ENCODE measurements at places on chromosomes 5 and 9.

GRCh38 chr9:72978744-72979143 lies 25.9 kb upstream of the ALDH1A1 start:
- no peak for DNase-seq

GRCh38 chr9:137237759-137238726 lies 3.0 kb upstream of the TUBB4B start:
- peak; percentile 67 for DNase-seq

- DNase-seq: no peak
Measured at GRCh38 chr5:25362799-25363198, 718.0 kb upstream of the CDH10 start.

DNA sequence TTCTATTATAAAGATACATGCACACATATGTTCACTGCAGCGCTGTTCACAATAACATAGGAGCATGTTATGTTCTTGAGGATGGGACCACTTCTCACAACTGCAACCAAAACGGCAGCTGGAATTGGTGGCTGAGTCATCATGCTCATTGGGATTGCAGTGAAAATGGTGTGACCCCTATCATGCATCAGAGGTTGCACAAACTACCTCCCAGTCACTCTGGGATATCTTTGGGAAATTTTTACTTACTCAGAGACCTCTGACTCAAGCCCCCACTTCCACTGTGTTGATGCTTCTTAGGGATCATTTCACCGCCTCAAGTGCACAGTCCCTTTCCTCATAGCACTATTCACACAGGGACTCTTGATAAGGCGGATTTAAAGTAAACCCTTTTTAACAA lies 474.1 kb downstream of the BNC2 start:
- DNase-seq: no peak

DNA sequence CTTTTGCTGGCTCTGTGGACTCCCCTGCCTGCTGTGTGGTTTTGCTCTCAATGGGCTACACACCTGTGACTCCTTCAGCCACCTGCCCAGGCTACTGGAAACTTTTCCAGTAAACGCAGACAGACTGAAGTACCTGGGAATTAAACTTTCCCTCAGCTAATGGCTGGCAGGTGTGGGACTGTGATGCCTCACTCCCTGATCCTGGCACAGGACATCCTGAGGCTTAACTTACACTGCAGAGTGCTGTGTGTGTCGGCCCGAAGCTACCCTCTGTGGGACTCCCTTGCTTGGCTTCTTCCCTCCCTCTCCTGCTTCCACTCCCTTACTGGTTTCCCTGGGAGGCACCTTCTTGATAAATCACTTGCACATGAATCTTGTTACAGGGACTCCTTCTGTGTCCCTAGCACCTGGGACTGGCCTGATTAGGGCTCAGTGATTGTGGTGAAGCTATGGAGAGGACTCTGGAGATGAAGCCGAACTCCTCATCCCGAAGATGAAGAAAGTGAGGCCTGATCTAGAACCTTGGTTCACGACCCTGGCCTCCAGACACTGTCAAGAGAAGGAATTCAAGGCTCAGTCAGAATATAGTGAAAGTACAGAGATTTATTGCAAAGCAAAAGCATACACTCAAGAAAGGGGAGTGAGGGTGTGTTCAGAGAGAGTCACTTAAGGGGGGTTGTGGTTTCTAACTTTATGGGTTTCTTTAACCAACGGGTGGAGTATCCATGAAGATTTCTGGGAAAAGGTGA lies 113.4 kb upstream of the ALDH1B1 start:
- DNase-seq: no peak

- no peak for DNase-seq
Measured at GRCh38 chr9:87063871-87064270, 116.6 kb upstream of the GAS1 start.

DNA sequence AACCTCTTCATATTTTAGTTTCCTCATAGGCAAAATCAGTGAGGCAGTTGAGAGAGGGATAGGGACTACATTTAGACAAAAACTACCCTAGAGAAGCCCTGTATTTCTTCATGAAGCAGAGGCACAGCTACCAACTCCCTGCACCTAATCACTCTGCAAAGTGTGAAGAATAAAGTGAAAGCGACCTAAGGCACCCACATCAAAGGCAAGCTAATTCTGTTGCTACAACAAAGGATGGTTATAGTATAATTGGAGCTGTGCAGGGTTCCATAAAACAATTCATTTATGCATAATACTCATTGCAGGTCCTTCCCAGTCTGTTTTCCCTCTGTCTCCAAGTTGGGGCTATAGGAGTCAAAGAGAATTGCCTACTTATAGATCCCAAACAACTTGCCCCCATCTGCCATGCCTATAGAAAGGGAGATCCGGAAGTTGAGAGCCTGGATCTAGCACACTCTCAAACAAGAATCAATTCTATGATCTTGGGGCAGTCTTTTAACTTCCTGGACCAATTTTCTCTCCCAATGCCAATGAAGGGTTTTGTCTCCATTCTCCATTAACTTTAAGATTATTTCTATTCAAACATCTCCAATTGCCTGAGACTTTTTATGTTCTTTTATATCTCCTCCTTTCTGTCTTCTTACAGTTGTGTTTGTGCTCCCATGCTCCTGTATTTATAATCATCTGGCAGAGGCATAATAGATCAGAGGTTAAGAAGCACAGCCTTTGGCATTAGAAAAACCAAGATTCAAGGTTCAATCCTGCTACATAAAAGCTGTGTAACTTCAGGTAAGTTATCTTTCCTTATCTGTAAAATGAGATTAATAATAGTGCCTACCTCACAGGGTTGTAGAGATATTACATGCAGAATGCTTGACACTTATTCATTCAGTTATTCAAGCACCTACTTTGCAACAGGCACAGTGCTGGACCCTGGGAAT lies 56.0 kb upstream of the PTGER4 start:
- no peak for DNase-seq

- DNase-seq: no peak
Measured at GRCh38 chr5:179054876-179055275, 5.3 kb upstream of the ZNF354C start.

DNA sequence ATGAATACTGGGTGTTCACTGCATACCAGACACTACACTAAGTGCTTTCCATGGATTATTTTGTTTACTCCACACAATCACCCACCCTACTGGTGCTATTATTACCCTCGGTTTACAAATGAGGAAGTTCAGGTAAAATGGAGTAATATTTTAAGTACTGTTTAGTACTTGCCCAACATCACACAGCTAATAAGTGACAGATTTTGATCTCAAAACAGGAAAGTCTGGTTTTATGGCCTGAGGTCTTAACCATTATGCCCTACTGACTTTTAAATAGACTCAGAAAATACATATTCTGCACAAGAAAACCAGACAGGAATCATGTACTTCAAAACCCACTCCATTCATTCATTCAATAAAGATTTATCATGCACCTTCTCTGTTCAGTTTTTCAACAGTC lies 431.0 kb upstream of the TLE4 start:
- no peak for DNase-seq

DNA sequence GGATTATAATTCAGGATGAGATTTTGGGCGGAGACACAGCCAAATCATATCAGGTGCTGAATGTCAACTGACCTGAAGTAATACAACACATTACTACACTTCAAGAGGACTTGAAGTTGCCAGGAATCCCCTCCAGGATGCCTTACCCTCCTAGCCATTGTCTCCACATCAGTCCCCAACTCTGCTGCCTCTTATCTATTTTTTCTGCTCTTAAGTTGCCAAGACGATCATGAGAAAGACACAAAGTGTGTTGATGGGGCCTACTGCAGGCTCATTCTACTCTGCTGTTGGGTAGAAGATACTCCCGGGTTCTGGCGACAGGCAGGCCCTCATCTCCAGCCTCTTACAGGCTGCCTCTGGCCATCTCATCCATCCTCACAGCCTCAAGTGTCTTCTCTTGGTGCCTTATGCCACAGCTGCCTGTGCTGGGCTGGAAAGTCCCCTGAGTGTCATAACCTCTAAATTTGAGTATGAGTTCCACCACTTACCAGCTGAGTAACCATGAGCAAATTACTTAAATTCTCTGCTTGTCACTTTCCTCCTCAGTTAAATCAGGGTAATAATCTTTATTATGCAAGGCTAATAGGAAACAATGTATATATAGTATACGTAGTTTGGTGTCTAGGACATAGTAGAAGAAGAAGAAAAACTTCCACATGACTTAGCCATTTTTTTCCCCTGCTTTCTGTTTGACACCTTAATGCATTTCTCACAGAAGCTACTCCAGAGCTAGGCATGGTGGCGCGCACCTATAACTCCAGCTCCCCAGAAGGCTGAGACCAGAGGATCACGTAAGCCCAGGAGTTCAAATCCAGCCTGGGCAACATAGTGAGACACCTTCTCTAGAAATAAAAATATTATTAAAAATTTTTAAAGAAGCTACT lies 73.0 kb upstream of the SNX2 start:
- DNase-seq: no peak

DNA sequence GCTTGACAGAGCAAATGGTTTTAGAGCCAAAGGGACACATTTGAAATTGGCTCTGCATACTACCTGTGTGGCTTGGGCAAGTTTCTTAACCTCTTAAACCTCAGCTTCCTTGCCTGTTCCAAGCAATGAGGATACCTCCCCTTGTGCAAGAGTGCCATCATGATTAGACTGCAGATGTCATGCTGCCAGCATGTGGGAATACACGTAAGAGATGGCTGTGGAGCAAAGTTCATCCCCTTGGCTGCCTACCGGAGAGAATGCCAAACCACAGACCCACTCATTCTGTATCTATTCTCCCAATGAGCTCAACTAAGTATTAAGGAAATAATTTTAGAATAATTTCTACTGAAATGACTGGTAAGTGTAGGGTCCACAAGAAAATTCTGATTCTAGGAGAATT lies 101.3 kb downstream of the WDR41 start:
- DNase-seq: no peak

GRCh38 chr9:91488341-91488740 lies 64.7 kb upstream of the NFIL3 start:
- no peak for DNase-seq

DNA sequence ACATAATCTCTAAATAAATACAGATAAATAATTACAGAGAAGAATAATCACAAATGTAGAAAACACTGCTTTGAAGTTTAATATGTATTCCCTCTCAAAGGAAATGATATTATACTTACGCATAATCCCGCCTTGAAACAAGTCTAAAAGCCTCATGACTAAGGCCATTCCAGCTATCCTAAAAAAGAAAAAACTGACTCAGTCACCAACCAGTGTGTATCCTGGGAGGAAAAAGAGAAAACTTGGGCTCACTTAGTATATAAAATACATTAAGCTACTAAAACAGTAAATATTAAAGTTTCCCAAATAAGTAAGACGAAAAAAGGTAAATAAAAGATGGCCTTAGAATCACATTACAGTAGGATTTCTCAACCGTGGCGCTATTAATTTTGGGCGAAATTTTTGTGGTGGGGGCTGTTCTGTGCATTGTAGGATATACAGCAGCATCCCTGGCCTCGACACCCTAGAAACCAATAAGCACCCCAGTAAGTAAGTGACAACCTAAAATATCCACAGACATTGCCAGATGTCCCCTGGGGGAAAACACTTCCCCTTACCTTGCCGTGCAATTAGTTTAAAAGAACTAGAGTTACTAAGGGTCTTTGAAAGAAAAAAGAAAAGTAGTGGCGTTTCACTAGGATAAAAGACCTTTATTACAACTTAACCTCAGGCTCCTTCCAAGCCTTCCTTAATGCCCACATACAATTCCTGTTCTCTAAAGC lies 1.1 kb downstream of the HSPA9 start:
- DNase-seq: no peak

DNA sequence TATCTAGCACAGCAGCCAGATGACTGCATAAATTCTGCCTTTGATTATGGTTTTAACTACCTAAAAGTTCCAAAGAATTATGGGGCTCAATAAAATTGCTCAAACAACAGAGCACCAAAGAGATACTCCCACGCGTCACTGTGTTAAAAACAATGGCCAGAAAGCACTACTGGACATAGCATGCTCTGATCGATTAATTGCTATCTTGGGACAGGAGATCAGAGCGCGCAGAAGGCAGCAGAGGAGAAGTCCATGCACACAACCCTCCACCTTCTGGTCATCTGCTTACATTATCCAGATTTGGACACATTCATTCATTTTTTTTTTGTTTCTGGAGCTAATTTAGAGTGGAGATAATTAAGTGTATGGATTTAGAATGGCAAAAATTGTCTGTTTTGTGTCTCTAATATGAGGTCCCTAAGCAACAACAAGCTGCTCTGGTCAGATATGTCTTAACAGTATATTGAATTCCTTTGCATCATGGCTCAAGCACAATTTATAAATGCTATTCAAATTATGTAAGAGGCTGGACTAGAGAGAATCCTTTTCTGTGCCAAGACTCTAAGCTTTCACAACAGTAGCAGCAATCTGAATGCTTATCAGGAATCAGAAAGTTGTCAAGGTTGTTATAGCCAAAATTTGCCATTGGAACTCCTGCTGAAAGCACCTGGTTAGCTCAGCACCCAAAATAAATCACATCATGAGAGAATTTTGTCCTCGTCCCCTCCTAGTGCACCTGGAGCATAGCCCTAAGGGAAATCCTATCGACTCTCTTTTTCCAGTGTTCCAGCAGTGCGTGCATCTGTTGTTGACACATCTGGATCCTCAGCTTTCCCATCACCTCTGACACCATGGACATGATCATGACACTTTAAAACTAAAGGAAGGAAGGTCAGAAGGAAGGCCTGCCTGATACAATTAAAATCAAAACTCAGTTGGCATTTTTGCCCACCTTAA lies 98.6 kb upstream of the HMHB1 start:
- DNase-seq: no peak

- no peak for DNase-seq
Measured at GRCh38 chr9:86624630-86625029, 270.4 kb upstream of the TUT7 start.

- peak; percentile 80 for DNase-seq
Measured at GRCh38 chr9:96686638-96687335, 31.7 kb upstream of the PRXL2C start.

DNA sequence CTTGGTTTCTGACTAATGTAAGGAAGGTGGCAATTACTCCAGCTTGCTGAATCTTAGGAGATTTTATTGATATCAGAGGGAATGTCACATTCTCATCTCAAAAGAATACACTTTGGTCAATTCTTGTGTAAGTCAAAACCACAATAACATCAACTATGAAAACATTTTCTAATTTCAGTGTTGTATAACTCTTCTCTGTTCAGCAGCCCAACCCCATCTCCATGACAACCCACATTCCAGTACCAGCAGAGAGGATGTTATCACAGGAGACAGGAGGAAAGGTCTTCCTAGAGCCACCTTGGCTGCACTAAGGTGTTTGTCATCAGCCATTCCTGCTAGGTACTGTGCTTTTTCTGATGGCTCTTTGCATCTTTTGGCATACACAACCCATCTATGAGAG lies 529.1 kb upstream of the BRINP1 start:
- no peak for DNase-seq

- no peak for DNase-seq
Measured at GRCh38 chr9:130128733-130129431, 43.3 kb upstream of the NCS1 start.

All from head of caudate nucleus (tissue), 42 donors.